ENCODE measurements at places on chromosomes 1 and 21.

GRCh38 chr1:50920409-50920808 lies 39.7 kb downstream of the FAF1 start:
- no peak for DNase-seq

- no peak for DNase-seq
These were observed 1.9 kb upstream of the OR2T10 start for GRCh38 chr1:248599396-248599795.

DNA sequence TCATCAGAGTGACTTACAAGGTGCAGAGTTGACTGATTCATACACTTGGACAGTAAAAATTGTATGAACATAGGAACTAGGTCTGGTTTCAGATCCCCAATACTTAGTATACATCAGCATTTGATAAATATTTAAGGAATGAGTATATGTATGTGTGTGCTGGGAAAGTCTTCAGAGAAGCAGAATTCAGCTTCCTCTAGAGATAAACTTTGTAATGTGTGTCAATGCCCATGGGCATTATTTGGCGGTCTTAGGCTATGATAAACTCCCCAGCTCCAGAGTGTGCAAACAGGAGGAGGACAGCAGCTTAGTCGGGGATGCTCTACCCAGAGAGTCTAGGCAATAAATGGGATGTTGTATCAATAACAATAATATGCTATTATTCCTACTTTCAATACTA lies 2.9 kb upstream of the CAMK1G start:
- no peak for DNase-seq

- no peak for DNase-seq
These were observed 47.6 kb upstream of the RAP1A start for GRCh38 chr1:111571987-111572386.

DNA sequence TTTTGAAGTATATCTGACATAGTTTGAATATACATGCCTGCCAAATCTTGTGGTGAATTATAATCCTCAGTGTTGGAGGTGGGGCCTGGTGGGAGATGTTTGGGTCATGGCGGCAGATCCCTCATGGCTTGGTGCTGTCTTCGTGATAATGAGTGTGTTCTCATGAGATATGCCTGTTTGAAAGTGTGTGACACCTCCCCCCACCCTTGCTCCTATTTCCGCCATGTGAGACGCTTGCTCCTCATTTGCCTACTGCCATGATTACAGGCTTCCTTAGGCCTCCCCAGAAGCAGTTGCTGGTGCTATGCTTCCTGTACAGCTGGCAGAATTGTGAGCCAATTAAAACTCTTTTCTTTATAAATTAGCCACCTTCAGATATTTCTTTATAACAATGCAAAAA lies 436.6 kb upstream of the BEND5 start:
- DNase-seq: no peak

All from stimulated activated CD4-positive, alpha-beta T cell treated with anti-CD3 and anti-CD28 coated beads, Interleukin-1b, Interleukin-23, amount 100 ng/mL, for 1 hour (primary cell).